HTR-8/SVneo (cell line): ENCODE measurements at places on chromosomes 3 and 15.

GRCh38 chr3:16987141-16987540 is 102.4 kb downstream of the PLCL2 start:
- no peak for DNase-seq

GRCh38 chr3:132981719-132982118 is 56.5 kb upstream of the TMEM108 start:
- no peak for DNase-seq

DNA sequence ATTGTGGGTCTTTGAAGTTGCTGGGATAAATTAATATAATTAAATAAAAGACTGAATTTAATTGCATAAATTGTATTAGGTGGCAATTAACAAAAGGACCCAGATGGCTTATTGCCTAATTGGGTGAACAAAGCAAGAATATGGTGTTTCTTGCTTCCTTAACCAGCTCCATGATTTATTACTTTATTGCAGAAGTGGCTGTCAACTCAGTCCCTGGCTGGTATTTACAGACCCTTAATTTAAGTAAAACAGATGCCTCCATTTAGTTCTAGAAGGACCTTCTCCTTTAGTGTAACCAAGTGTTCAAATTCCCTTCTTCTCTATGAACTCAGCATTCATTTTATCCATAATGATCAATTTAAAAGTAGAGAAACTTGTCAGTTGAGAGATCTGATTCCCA is 35.1 kb downstream of the DPH3 start:
- no peak for DNase-seq

GRCh38 chr3:5186089-5186857 is 1.2 kb upstream of the EDEM1 start:
- no peak for DNase-seq

DNA sequence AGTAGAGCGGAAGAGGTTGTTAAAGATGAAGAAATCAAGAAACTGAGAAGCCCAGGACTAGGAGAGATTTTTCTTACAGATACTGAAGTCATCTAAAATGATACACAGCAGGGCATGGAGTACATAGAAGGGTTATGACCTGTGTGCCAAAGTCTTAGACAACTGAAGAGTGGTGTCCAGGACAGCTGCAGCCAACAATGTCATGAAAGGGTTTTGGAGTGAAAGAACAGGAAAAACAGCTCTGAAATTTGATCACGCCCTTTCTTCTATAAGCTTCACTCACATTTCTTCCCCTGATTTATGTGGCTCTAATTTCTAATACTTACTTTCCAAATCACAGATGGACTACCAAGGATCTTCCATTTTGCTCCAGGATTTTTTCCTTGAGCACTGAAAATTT is 3.0 kb downstream of the CFAP20DC start:
- DNase-seq: no peak

DNA sequence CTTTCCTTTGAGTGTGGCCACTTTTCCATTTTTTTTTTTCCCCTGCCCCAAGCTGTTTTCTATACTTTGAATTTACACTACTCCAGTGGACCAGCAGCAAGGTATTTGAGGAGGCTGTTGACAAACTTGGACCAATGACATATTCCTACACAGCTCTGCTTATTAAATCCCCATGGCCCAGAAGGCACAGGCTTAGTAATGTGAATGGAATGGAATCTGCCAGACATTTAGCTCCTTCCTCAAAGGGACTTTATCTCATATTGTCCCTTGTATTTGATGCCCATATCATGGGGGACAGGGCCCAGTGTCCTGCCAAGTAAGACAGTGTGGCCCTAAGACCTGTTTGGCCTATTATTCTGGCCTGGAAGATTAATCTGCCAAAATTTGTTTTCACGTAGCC is 107.5 kb downstream of the CHCHD6 start:
- peak; percentile 20 for DNase-seq

DNA sequence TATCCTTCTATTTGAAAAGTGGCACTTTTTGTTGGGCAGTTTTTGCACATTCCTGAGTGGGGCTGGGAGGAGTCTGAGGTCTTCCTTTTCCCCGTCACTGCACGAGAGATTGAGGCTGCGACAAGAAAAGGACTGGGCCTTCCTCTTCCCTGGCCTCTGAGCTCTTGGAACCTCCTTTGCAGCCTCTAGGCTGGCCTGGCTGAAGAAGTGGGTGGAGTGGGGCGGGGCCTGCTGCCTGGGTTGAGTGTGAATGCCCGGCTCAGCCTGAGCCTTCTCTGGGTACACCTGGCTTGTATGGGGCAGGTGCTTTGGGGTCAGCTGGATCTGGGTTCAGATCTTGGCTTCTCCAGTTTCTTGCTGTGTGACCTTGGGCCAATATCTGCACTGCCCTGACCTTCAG is 43.1 kb downstream of the PLXNA1 start:
- no peak for DNase-seq

DNA sequence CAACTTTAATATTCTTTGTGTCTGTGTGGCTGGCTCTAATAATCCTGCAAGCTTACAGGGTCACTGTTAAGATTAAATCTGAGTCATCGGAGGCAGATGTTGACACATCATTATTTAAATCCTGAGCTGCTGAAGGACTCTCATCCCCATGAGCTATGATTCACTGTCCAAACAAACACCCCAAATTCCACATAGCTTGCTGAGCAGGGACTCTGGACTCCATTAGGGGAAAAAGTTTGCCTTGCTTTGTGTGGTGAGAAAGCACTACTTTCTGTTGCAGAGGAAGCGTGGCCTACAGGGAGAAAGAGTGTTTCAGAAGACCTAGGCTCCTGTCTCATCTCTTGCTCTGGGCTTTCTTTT is 213.7 kb downstream of the PDCD6IP start:
- DNase-seq: peak; percentile 92

GRCh38 chr3:65128346-65128745 is 440.5 kb upstream of the ADAMTS9 start:
- no peak for DNase-seq

DNA sequence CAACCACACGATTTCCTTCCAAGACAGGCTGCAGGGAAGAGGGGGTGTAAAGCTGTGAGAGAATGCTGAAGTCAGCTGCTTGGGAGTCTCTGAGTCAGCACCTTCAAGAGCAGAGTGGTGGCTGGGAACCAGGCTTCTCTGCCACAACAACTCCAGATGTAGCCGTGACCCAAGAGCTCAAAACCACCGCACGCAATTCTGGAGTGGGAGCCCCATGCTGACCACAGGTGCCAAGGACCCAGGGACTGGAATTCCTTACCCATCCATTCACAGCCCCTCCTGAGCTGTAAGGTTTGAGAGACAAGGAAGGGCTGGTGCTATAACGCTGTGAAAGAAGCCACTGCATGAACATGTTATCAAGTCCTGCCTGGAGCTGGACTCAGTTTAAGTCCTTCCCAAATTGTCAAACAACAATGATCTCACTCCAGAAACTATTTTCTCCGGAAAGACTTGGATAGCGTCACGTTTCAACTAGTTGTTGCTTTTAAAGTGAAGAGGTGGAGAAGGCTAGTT is 61.4 kb downstream of the UMPS start:
- no peak for DNase-seq
